ENCODE measurements at places on chromosomes 11 and 22.

DNA sequence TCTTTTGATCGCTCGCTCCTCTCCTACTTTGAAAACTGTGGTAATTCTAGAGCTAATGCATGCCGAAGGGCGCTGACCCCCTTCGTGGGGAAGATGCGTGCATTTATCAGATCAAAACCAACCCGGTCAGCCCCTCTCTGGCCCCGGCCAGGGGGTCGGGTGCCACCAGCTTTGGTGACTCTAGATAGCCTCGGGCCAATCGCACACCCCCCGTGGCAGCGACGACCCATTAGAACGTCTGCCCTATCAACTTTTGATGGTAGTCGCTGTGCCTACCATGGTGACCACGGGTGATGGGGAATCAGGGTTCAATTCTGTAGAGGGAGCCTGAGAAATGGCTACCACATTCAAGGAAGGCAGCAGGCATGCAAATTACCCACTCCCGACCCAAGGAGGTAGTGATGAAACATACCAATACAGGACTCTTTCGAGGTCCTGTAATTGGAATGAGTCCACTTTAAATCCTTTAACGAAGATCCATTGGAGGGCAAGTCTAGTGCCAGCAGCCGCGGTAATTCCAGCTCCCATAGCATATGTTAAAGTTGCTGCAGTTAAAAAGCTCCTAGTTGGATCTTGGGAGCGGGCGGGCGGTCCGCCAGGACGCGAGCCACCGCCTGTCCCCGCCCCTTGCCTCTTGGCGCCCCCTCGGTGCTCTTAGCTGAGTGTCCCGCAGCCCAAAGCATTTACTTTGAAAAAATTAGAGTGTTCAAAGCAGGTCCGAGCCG lies 3898.2 kb upstream of the OR11H1 start:
- no peak for DNase-seq

- no peak for DNase-seq
These were observed 22.5 kb upstream of the PPP6R3 start for GRCh38 chr11:68437927-68438657.

DNA sequence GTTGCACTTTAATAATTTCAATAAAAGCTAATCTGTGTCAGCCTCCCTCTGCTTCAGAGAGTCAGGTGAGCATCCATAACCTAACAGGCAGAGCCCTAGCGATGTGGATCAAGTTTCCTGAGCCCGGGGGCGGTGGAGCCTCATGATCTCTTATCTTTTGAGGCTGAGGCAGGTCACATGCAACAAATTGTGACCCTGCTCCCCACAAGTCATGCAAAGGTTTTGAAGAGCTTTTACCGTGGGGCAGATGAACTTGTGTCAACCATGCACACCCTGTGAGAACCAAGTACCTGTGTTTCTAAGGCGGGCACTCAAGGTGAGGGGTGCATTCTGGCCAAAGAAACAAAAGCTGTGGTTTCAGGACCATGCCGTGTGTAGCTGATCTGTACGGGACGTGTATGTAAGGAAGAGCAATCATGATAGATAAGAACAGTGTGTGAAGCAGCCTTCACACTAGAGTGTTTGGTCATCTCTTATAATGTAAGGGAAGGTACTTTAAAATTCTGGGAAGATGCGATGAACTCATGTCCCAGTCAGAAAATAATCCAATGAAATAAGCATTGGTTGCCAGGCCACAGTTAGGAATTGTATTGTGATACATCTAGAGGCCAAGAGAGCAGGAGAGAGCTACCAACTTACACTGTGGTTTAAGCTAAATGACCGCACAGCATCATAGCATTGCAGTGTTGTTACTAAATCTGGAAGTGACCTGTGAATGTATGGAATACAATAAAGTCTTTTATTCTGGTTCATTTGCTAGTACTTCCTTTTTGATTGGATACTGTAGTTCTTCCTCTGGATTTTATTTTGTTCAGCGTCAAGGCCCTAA lies 49.8 kb downstream of the DKK3 start:
- no peak for DNase-seq

- no peak for DNase-seq
These were observed 4.5 kb downstream of the PRDM10 start for GRCh38 chr11:129998107-129998506.

DNA sequence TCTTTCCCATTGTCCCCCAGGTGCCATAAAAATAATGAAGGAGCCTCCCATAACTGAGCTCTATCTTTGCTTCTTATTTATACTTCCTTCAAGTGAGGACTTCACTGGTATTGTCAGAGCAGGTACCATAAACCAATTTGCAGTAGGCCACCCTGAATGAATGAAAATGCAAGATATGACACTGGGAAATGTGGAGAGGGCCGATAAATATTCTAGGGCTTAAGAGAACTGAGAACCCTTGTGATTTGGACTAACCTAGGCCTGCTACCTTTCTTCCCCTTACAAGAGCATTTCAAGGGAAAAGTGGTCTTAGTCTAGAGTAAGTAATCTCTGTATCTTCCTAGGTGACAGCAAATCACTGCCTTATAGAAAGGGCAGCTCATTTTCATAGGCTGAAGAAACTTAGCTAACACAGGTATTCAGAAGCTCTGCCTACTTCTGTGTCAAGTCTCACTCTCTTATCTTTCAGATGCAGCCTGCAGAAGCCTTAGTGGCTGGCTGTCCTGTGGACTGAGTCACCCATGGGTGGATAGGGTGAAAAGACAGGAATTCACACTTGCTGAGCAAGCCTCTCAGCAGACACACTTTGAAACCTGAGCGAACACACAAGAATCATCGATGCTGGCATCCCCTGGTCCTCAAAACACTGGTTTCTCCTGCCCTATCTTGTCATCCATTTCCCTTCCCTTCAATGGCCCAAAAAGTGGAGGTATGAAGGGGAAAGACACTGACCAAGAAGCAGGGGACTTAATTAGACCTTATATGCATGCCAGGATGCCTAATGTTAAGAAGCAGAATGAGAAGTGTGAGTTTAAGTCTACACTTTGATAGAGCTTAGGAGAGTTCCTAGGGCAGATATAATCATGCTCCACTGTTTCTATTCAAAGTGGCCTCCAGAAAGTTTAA lies 15.2 kb downstream of the NRIP3 start:
- peak; percentile 72 for DNase-seq

GRCh38 chr11:47847892-47848699 lies at the start of gene NUP160:
Gene NUP160, minus strand, starts transcription at chr11:47848350. Its CDS starts 32 bp downstream, at chr11:47848318.
- DNase-seq = peak; percentile 27

DNA sequence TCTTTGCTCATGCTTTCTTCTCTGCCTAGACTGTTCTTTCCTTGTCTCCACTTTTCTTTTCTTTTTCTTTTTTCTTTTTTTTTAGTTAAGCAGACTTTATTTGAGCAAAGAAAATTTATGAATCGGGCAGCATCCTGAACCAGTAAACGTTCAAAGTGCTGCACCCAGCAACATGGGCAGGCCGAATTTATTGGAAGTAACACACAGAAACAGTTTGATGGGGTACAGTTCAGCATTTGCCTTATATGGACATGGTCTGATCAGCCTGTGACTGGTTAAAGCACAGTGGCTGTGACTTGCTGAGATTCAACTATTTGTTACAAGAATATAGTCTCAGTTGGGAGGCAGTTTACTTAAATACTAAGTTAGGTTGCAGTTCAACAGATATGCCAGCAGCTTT lies 16.0 kb downstream of the CD3E start:
- no peak for DNase-seq

DNA sequence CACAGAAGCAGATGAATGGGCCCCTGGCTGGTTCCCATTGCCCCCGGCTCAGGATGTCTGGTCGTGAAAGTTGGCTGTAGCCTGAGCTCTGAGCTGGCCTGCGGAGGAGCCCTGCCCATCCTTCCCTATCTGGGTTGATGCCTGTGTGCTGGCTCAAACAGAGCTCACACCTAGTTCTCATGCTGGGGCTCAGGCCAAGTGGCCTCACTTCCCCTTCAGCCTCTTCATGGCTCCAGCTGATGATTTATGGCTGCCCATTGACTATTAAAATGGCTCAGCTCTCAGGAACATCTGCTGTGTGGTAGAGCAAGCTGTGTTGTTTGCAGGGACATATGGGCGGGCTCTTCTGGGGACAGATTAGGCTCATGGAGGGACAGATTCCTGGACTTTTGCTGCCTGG lies 64.7 kb downstream of the ADAMTS15 start:
- DNase-seq = peak; percentile 16

DNA sequence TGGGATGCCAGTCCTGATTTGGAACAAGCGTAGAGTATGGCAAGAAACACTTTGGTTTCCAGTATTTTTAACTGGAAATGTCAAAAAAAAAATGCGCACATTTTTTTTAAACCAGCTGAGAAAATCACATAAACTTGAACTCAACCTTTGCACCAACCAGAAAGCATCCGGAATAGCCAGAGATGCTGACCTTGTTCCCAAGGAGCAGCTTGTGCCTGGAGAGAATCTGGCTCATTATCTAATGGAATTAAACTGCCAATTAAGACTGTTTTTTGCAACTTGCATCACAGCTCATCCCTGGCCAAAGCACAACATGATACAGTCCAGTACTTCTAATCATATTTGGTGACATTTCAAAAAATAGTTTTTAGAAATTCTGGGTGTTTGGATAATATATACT lies 8.4 kb upstream of the ETS1 start:
- DNase-seq = no peak

DNA sequence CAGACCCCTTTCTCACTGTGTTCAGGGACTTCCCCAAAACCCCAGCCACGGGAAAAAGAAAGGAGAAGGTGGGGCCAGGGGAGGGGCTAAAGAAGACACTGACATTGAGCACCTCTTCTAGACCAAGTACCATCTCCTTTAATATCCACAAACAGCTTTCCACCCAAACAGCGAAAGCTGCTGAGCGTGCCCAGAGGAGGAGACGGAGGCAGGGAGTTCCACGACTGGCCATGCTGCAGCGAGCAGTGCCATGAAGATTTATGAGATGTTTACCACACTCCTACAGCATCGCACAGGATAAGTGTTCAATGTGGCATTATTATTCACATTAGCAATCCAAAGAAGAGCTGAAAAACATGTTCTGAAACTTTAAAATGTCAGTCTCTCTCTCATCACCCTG lies 127.4 kb downstream of the LARGE1 start:
- no peak for DNase-seq

DNA sequence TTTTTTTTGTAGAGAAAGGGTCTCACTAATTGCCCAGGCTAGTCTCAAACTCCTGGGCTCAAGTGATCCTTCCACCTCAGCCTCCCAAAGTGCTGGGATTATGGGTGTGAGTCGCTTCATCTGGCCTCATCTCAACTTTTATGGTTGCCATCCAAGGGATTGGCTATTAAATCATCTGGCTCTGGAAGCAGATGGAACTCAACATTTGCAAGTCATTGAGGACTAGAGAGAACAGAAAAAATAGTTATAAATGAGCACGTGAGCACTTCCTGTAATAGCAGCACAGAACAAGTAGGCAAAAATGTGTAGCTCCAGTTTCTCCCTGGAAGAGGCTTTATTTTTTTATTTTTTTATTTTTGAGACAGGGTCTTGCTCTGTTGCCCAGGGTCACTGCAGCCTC lies 22.3 kb upstream of the PATL1 start:
- no peak for DNase-seq

- DNase-seq = peak; percentile 27
These were observed 12.6 kb downstream of the ZDHHC5 start for GRCh38 chr11:57680552-57680874.

DNA sequence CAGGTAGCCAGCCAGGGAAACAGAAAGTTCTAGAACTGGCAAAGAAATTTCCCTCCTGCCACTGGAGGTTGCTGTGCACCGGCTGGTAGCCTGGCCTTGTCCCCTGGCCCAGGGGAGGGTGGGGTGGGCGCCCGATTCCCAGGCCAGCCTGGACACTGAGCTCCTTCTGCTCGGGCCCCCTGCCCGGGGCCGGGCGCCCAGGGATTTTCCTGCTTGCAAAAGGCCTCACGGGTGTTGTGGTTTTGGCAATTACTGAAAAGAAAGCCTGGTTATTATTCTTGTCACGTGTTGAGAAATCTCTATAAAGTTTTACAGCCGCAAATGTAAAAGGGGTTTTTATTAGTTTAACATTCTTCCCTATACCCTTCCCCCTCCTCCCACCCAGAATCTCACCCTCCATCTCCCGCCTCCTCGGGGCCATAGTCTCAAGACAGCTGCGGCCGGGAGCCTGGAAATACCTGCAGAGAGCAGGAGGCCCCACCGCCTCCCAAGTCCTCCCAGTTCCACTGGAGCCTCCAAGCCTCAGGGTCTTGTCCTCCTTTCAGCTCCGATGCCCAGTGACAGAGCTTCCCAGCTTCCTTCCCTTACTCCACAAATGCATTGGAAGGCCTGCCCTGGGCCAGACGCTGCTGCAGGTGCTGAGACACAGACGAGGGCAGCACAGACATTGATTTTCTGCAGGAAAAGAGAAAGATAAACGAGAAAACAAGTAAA lies 1515.6 kb downstream of the TBC1D22A start:
- DNase-seq = no peak

DNA sequence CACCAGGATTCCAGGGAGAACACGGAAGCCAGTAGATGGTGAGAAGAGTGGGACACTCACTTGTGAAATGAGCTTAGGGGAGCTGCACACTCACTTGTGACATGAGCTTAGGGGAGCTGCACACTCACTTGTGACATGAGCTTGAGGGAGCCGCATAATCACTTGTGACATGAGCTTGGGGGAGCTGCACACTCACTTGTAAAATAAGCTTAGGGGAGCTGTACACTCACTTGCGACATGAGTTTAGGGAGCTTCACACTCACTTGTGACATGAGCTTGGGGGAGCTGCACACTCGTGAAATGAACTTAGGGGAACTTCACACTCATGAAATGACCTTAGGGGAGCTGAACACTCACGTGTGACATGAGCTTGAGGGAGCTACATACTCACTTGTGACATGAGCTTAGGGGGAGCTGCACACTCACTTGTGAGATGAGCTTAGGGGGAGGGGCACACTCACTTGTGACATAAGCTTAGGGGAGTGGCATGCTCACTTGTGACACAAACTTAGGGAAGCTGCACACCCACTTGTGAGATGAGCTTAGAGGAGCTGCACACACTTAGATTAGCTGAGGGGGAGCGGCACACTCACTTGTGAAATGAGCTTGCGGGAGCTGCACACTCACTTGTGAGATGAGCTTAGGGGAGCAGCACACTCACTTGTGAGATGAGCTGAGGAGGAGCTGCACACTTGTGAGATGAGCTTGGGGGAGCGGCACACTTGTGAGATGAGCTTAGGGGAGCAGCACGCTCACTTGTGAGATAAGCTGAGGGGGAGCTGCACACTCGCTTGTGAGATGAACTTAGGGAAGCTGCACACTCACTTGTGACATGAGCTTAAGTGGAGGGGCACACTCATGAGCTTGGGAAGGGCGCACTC lies 59.0 kb downstream of the NCAPD3 start:
- DNase-seq = no peak

- peak; percentile 99 for DNase-seq
These were observed 6.8 kb downstream of the RNF214 start for GRCh38 chr11:117239295-117239694.

- no peak for DNase-seq
These were observed 396 bp downstream of the OSBP start for GRCh38 chr11:59615120-59615636.

DNA sequence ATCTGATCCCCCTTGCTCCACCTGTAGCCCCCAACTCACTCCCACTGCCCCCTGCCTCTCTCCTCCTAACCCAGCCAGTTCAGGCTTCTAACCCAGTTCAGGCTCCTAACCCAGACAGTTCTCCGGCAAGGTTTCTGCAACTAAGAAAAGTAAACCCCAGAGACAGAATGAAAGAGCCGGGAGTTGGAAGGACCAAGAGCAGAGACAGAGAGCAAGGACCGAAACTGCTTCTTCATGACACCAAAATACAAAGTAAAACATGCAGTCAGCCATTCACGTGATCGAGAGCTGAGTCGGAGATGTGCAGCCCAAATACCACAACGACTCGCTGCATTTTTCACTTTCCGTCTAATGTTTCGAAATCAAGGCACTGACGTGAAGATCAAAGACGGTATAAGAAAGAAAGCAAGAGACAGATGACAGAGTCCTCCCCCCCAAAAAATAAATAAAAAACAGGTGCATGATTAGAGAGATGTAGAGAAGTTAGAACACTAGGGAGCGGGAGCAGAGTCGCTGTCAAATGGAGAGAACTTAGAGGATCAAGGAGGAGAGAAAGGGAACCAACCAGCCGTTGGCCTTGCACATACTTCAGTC lies 884 bp downstream of the IL10RA start:
- no peak for DNase-seq
